ENCODE measurements at places on chromosomes 11 and 22.

- peak; percentile 87 for DNase-seq
Observed at GRCh38 chr11:64204464-64204989, 2.0 kb upstream of the FERMT3 start.

DNA sequence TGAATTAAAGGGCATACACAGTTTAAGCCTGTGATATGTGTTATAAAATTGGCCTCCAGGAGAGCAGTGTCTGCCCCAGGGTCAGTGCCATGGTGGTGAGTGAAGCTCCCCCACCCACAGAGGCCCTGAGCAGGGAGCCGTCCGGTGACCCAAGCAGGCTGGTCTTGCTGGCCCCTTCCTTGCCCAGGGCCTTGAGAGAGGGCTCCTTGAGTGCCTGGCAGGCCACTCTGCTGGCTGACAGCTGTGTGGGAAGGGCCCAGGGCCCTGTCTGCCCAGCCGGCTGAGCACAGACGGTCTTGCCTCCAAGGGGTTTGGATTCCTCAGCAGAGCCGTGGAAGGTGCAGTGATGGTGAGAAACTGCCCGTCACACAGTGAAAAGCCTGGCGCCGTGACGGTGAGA is 25.9 kb downstream of the PTDSS2 start:
- no peak for DNase-seq

DNA sequence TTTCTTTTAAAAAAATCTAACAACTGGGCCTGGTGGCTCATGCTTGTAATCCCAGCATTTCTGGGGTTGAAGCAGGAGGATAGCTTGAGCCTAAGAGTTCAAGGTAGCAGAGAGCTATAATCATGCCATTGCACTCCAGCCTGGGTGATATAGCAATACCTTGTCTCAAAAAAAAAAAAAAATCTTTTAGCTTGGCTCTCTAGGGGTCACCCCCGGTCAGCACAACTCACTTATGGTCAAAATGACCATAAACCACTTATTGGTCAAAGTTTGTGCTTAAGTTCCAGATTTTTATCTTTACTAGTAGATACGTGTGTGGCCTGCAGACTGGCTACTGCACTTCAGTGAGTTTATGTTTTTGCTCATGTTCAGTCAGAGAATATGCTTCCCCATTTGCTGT is 6.3 kb upstream of the SPDYC start:
- DNase-seq: no peak

- DNase-seq: no peak
Observed at GRCh38 chr11:83649528-83649855, 363.3 kb upstream of the CCDC90B start.

- DNase-seq: no peak
Observed at GRCh38 chr11:72671152-72672099, 2.8 kb downstream of the PDE2A start.
